Thoracic aorta (tissue), 2 donors: ENCODE measurements at places on chromosomes 7 and 10.

GRCh38 chr10:48439581-48440041, 133.1 kb downstream of the MAPK8 start:
- DNase-seq = no peak

- DNase-seq = no peak
These were observed 306.2 kb downstream of the GPR37 start for GRCh38 chr7:124459101-124460055.

DNA sequence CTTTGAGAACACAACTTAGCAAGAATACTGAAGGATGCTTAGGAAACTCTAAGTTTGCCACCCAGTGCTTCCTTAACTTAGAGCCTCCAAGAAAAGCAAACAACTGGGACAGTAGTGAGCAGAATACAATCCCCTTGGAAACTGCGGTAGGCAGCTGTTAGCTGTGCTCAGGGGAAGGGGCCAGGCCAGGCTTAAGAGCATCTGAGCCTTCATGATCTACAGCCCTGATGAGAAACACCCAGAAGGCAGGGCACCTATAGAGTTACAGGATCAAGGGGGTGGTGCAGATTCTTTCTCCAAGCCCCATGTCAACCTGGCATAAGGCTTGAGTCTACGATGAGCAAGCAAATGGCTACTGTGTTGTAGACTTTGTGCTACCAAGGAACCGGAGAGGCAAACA, 51.4 kb upstream of the DLG5 start:
- no peak for DNase-seq

GRCh38 chr7:80444811-80445210, 67.1 kb downstream of the GNAT3 start:
- no peak for DNase-seq

- no peak for DNase-seq
These were observed 51.5 kb upstream of the PIP4K2A start for GRCh38 chr10:22765660-22766547.

DNA sequence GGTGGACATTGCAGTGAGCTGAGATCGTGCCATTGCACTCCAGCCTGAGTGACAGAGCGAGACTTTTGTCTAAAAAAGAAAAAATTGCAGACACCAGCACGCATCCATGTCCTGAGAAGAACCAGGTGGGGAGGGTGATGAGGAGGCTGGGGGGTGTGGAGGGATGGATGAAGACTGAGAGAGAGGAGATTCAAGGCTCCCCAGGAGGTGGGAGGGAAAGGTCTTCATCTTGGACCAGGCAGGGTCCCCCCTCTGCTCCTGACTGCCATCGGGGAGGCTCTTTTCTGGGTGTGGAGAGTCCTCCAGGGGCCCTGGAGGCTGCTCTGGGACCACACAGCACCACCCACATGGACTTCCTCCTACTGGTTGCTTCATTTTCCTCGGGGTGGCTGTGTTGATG, 1.5 kb downstream of the SCART1 start:
- DNase-seq = no peak

DNA sequence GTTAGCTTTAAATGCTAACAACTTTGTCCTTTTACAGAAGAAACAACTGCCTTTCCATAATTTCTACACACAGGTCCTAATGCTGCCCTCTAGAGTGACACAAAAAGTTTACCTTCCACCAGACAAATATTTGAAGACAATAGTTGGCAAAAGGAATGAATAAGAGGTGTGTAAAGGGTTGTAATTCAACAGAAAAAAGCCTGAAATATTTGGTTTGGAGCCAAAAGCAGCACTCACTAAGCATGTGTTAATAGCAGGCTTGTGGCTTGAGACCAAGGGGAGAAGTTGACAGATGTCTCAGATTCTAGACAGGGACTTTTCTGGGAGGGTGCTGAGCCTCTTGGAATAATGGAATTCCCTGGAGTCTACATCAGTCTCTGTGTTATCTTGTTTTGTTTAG, 156.2 kb upstream of the GALNT17 start:
- no peak for DNase-seq

DNA sequence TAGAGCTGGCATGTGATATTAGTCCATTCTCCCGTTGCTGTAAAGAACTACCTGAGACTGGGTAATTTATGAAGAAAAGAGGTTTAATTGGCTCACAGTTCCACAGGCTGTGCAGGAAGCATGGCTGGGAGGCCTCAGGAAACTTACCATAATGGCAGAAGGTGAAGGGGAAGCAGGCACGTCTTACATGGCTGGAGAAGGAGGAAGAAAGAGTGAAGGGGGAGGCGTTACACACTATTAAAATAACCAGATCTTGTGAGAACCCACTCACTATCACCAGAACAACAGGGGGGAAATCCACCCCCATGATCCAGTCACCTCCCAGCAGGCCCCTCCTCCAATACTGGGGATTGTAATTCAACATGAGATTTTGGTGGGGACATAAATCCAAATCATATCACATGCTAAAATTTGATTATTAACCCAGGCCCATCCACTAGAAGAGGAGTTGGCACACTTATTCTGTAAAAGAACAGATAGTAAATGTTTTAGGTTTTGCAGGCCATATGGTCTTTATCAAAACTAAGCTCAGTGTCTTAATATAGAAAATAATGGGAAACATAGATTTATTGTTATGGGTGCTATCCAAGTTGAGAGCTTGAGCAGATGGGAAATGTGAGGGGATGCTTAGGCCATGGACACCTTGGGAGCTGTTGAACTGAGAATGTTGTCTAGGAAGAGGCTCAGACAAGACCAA, 18.6 kb upstream of the HK1 start:
- DNase-seq = no peak

GRCh38 chr10:131090761-131091661, 220.5 kb downstream of the TCERG1L start:
- no peak for DNase-seq

- DNase-seq = no peak
These were observed 644.5 kb upstream of the GALNT17 start for GRCh38 chr7:70487428-70487827.

DNA sequence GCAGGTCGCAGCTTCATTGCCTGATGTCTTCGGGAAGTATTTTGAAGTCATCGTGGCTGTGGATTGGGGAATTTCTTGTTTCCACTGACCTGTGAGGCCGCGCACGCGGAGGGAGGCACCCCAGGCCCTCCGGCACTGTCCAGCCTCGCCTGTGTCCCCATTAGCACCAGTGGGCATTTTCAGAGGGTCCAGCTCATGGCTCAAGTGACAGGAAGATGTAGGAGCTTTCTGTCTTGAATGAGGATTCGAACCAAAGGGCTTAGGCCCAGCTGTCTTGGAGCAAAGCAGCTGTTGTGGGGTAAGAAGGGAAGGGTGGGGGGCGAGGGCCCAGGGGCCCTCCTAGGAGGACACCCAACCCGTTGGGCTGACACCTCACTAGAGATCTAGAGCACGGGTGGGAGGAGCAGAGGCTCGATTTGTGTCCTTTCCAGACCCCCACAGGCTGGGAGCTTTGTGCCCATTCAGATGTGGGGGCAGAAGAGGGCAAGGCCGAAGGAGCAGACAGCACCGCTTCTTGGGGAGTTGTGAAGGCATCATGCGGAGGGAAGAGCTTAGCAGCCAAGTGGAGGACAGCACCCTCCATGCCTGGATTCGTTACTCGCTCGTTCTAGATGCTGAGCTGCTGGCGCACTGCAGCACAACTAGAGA, 914 bp downstream of the ZNF37A start:
- no peak for DNase-seq
